ENCODE measurements at places on chromosomes 5 and 9.

- no peak for DNase-seq
Measured at GRCh38 chr9:101275769-101276250, 109.0 kb downstream of the BAAT start.

DNA sequence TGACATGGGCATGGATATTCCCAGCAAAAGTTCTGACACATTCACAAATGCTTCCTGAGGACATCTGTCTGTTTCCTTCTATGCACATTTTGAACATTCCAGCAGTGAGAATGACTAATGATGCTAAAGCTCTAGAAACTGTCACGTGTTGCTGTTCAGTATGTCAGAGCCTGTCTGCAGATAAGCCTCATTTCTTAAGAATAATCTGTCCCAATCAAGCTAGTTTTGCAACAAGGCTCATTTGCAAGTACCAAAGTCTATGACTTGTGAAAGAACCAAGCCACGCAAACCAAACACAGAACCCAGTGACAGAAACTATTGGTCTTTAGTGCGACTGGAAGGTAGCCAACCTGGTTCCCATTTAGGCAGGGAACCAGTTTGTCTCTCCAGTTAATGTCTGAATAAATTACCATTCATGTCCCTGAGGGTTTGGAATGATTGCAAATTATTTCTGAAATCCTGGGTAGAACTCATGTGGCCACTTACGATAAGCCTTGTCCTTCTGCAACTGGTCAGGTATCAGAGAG is 178.5 kb downstream of the C9orf152 start:
- peak; percentile 32 for DNase-seq

- no peak for DNase-seq
Measured at GRCh38 chr5:174922955-174923354, 198.6 kb downstream of the MSX2 start.

DNA sequence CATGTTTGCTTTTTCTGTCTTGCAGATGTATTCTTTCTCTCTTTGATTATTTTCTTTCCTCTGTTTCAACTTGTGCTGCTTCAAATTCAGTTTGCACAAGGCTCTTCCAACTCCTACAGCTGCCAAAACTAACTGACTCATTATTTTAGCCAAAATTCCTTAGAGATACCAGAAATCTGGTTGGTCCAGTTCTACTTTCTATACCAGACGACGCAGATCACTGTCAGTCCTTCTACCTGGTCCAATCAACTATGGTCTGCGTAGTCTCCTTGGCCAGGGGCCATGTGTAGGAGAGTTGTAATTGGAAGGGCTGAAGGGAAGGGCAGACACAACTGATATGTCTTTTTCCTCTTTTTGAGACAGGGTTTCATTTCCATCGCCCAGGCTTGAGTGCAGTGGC is 51.9 kb upstream of the JAK2 start:
- DNase-seq = no peak

DNA sequence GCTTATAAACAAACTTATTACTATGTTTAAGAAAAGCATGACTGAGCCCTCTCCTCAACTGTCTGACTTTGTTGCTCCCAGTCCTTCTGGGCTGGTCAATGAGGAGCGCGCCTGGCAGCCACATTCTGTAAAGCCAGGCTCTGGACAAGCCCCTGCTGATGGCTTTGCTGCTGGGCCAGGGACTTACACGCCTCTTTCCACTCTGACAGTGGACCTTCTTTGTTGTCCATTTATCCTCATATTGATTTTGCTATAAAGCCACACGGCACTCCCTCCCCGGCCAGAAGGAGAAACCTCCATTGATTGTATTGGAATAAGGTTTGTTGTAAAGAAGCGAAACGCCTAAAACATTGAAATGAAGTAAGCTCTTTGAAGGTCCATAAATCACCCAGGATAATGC is 50.6 kb downstream of the C5orf15 start:
- no peak for DNase-seq

DNA sequence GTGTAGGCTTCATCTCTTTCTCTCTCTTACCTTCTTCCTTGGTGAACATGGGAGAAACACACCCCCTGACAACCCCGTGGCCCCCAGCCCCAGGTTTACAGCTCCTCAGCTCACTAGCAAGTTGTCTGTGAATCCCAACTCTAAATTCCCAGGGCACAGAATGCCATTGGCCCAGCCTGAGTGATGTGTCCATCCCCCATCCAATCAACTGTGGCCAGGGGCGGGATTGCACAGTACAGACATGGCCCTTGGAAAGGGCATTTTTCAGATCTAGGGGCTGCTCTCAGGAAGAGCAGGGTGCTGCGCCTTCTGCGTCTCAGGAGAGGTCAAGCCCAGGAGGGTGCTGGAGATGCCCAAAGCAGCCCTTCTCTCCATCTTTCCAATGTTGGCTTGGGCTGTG is 48.2 kb upstream of the ASS1 start:
- no peak for DNase-seq

DNA sequence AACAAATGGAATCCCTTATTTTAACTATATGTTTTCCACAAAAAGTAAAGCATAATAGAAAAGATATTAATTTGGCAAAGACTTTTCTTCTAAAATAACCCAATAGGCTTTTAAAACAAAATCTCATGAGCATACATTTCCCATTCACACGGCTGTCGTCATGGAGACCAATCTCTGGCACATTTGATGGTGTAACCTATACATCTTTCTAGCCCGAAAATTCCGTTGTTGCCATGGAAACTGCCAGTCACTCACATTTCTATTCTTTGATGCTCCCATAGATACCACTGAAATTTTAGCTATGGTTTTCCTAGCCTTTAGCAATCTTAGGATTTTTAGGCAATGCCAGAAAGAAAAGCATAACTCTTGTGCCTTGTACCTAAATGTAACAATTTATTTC is 262.9 kb upstream of the TRPM3 start:
- DNase-seq = no peak

DNA sequence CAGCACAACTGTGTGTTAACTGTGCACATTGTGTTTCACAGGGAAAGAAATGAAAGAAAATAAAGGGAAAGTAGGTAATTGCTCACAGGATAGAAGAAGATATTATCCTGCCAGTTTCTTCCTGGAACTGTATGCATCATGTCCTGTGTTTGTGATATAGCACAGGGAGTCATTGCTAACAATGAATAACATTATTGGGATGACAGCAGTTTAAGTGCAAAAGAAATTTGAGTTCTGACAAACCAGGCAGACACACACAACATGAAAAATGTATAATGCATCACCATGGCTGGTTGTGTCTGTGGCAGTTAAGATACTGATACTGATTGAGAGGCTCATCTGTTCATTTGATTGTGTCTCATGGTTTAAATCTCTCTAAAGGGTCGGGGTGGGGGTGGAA is 145.4 kb downstream of the SPATA31D1 start:
- DNase-seq = no peak

DNA sequence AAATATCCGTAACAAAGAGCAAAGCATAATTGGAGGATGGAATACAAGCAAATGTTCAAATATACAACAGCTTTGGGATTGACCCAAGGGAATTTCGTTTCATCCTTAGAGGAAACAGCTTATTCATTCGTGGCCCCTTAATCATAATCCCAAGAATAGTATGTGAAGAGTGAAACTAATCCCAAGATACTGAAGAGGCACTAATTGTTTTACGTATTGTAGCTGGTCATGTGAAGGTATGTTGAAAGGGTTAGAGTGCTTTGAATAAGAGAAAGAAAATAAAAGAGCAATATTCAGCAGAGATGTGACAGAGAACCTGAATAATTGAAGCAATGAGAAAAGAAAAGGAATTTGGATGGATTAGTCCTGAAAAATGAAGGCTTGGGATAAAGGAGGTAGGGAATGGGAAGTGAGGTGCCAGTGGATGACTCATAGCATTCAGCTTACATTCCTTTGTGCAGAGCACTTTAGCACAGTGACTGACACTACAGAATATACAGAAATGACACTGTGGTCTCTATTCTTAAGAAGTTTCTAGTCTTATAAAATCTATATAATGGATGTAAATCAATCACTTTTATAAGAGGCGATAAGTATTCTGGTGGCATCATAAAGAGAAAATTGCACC is 221.9 kb downstream of the TLR4 start:
- DNase-seq = no peak

DNA sequence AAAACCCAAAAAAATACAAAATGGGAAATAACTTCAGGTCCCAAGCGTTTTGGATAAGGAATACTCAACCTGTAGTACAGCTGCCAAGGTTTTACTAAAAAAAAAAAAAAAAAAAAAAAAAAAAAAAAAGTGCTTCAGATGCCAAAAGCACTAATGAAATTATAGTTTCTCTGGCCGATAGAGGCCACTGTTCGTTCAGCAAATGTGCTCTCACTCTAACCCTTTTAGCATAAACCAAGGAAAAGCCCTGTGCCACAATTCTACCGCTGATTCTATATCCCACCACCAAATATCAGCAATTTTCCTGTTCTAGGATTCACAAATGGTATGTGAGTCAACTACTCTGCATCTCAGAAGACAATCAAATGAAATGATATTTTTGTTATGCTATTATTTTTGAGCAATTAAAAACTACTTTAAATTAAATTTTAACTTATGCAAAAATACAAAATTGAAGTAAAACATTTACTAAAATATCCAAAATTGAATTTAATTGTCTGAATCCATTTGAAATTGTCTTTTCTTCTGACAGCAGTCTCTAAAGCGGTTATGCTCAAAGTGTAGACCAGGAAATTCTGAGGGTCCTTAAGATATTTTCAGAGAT is 79.8 kb downstream of the RICTOR start:
- no peak for DNase-seq

GRCh38 chr9:137878146-137878941 is 762 bp downstream of the CACNA1B start:
- peak; percentile 68 for DNase-seq

DNA sequence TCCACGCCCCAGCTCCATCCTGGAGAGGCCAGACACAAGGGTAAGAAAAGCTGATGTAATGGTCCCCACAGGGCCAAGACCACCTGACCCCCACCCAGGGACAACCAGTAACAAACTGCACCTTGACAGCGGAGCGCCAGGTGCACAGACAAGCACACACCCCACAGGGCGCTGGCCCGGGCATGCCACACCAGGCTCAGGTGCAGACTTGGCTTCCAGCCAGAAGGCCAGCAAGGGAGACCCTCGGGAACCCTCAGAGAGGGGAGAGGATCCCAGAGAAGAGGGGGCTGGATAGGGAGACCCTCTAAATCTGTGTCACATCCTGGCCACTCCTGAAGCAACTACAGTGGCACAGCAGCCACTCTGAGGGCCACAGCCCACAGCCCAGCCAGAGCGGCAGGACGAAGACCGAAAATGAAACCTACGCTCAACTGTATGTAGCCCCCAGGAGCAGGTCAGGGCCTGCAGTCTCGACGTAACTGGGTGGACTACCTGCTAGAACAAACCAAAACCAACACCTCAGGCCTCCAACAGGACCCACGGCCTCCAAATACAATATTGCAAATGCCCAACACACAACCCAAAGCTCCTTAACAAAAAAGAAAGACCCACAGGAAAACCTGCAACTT is 18.5 kb downstream of the CAMSAP1 start:
- no peak for DNase-seq

DNA sequence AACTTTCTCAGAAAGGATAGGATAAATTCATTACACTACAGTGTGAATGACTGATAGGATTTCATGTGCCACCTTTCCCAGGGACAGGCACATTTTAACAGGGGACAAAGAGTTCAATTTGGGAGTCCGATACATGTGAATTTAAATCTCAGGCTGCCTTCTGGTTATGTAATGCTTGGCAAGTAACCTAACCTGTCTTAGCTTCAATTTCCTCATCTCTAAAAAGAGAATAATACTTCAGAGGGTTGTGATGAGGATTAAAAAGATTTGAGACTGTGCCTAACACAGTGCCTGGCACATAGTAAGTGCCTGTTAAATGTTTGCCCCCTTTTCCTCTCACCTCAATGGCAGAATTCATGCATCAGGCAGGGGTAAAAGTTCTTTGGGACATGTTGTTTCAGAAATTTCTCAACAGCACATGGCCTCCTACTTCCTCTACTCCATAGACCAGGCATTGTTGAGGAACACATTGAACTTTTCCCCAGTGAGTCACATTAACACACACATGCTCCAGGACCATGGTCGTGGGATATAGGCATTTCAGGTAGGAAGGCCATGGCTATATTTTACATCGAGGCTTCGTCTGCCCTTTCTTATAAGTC is 94.6 kb upstream of the EGFLAM start:
- no peak for DNase-seq

GRCh38 chr5:122311497-122311960 is 508 bp upstream of the SNCAIP start:
- DNase-seq = no peak

DNA sequence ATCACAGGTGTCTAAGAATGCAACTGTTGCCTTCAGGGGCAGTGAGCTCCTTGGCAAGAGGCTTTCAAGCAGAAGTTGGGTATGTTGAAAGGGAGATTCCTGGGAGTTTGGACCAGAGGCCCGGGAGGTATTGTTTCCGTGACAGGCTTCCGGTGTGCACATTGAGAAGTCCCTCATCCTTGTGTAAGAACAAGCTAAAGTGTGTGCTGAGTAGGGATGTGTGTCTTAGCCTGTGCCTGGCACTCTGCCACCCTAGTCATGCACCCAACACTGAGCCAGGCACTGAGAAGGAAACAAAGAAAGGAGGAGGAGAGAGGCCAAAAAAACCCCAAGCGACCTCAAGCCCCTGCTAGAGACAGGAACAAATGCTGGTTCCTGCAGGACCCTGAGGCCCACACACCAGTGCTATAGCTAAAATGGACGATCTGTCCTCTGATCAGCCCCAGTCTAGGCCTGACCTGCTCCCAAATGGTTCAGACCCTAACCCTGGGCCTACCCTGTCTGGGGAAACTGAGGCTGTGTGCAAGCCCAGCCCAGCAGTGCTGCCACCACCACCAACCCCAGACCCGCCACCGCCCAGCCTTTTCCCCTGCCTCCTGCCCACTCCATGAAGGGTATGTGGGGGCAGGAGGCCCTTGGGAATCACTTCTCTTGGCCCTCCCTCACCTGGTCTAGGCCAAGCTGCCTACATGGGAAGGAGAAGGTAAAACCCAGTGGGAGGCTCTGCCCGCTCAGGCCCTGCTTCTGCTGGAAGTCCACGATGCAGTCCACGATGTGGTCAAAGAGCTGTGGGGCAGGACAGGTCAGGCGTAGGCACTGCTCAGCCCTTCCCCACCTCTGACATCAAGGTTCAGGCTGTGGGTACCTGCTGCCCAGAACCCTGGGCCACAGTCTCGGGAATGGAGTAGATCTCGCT is 12.6 kb downstream of the HK3 start:
- DNase-seq = peak; percentile 34

- DNase-seq = no peak
Measured at GRCh38 chr9:75626860-75627259, 263.6 kb upstream of the PCSK5 start.

Data from frontal cortex (tissue), 4 donors.